NCI-H1105 (cell line): ENCODE measurements at places on chromosomes 7 and 10.

- no peak for DNase-seq
Observed at GRCh38 chr7:128215281-128215680, 25.8 kb upstream of the LEP start.

DNA sequence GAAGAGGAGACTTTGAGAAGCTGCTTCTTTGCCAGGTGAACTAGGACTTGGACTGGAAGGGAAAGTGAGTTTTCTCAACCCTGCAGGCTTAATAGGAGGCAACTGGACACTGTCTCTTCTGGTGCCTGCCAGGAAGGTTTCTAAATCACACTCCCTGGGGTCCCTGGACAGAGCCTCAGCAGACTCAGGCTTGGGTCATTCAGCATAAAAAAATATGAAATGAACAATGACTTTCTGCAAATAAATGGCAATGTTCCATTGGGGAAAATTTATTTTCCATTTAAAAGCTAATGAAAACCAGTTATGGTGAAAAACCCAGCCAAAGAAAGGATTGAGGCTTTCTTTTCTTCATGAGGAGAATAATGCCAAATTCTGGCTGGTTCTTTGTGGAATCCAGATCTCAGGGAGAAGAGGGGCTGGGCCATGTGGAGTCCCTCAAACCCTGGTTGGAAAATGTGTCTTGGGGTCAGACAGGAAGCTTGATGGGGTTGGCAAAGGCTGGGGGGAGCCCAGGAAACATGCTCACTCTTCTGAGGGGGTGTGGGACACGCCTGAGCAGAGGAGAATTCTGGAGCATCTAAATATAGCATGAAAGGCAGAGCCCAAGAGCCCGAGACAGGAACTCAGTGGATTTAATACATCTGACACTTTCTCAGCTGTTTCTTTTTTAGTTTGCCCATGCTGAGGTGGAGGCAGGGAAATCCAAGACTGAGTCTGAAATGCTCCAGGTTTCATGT, 65.2 kb upstream of the EMX2 start:
- no peak for DNase-seq

DNA sequence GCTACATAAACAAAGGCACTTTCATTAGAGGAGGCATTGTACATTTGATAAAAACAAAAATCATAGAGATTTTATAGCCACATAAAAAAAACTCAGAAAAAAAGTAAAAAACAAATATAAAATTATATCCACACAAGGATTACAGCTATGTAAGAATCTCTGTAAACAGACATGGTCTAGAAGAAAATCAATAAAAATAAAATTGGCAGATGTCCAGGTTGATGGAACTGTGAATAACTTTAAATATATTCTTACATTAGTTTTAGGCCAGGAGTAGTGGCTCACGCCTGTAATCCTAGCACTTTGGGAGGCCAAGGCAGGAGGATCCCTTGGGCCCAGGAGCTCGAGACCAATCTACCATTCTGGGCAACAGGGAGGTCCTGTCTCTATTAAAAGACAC, 19.2 kb downstream of the SLC35B4 start:
- no peak for DNase-seq

GRCh38 chr10:98384531-98385133, 30.4 kb downstream of the PYROXD2 start:
- no peak for DNase-seq

DNA sequence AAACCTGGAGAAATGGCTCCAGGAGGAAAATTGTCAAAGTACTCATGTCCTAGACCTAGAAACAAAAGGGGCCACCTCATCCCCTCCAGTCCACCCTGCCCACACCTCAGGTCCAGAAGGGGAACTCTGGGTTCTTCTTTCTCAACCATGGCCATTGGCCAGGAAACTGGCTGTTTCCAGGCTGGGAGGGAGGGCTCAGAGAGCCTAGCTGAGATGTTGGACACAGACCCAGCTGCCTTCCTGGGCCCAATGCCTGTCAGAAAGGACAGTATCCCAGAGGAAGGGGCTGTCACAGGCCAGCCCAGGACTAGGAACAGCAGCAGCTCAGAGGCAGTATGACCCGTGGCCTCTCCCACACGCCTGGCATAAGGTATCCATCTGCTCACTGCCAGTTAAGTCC, 9.6 kb downstream of the GRID1 start:
- no peak for DNase-seq

DNA sequence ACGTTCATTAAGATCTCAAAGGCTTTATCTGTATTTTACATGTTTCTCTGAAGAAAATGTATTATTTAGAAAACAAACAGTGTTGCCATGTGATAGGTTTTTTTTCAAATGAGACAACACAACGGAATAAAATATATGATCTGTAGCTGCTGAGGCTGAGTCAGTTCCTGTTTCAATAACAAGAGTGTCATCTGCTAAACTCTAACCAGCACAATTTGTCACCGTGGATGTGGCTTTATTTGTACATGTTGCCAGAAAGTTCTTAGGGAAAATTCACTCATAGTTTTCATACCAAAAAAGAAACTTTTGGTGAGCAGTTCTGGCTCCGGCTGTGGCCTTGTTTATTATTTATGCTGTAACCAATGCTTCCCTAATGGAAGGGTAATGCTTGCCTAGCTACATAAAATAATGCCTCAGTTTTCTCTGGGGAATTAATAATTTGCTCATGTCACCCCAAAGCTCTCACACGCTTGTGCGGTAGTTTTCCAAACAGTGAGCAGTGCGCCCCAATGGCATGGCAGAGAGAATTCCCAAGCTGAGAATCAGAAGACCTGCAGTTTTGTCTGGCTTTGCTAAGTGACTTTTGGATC, 20.3 kb upstream of the KLF6 start:
- DNase-seq, result no peak

DNA sequence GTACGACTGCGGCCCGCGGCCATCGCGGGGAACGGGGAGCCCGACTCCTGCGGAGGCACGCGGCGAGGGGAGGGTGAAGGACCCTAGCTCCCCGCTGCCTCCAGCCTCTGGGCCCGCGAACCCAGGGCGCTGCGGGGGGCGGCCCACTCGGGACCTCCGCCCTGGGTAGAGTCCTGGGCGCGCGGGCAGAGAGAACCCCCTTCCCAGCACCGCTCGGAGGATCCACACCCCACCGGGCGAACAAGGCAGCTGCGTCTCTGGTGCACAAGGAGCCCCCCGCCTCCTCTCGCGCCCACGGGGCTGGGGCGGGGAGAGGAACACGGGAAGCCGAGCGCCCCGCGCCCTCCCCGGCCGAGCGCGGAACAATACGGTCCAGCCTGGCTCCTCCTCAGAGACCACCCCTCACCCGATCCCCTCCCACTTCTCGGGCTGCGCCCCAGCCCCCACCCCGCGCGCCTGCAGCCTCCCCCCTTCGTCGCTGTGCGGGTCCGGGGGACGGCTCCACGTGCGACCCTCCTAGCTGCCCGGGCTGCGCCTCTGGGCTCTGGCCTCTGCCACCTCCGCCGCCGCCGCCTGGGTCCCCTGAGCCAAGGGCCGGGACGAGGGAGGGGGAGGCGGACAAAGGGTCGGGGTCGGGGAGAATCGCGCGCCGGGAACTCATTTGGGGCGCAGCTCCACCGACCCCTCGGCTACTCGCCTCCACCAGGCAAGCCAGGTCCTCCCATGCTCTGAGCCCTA, at the start of gene WDR86:
Gene WDR86, minus strand, starts transcription at position 372 of the 738 bp plus-strand sequence. CDS start 449 bp downstream, outside the sequence.
- DNase-seq, result no peak

DNA sequence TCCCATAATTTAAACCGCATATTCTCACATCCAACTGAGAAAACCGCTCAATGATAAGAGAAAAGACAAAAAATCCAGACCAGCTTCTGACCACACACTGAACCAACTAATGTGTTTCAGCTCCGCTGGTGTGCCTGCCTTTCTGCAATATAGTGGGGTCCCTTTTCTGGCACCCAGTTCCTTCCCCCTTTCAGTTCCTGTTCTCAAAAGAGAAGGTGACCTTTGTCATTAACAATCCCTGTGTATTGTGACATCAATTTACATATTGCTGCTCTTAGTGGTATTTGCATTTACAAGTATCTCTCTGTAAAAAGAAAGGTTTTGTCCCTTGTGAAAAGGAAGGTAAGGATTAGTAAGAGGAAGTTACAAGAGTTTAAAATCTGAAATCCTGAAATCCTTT, 1.4 kb downstream of the PPP1R17 start:
- DNase-seq, result no peak

DNA sequence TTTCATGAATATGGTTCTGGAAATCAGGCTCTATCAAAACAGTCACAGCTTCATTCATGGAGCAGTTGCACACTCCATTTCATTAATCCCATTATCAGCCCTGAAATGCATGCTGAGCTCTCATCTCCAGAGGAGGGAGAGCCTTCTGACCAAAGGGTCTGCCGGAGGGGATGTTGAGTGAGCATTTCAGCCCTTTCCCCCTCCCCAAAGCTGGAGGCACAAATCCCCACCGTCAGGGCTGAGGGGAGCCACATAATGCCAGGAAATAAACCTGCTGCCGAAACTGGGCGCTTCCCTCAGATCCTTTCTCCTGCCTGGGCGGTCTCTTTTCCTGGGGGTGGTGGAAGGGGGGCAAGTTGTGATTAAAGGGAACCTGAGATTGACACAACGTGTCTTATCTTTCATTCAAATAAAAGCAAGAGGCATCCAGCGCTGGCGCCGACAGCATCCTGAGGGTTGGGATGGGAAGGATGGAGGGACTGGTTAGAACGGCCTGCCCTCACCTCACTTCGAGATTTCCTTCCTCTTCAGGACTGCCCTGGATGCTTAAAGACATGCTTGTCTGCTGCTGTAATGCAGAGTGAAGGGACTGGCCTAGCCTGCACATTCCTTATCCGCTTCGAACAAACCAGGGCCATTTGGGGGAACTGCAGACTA, 71.6 kb downstream of the TLL2 start:
- no peak for DNase-seq

GRCh38 chr7:44176486-44176885, 12.8 kb downstream of the GCK start:
- no peak for DNase-seq

DNA sequence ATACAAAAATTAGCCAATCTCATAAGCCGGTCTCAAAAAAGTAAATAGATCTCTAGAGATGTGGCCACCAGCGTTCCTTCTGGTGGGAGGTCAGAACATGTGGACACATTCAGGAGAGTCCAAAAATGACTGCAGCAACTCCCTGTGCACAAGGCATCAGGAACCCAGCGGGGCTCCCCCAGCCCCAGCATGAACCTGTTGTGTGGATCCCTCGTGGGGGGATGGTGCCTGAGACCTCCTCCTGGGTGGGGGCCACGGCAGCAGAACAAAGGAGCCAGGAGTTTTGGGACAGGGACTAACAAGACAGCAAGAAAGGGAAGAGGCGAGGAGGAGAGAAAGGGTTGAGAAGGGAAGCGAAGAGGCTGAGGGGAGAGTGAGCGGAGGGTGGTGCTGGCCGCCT, 121.8 kb downstream of the WDR37 start:
- DNase-seq, result no peak

DNA sequence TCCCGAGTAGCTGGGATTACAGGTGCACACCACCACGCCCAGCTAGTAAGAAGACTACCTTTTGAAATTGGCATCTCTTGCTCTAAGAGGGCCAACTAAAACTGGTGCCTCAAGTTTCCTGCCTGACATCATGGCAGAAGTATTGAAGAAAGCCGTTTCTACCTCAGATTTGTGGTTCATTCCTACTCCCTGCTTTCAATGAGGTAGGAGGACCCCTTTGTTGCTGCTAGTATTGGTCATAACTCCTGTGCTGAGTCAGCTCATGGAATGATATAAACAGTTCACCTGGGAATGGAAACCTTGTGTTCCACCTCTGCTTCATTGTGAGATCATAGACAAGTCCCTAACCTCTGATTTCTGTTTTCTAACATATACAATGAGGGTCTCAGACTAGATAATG, 82.8 kb downstream of the CDK6 start:
- no peak for DNase-seq

DNA sequence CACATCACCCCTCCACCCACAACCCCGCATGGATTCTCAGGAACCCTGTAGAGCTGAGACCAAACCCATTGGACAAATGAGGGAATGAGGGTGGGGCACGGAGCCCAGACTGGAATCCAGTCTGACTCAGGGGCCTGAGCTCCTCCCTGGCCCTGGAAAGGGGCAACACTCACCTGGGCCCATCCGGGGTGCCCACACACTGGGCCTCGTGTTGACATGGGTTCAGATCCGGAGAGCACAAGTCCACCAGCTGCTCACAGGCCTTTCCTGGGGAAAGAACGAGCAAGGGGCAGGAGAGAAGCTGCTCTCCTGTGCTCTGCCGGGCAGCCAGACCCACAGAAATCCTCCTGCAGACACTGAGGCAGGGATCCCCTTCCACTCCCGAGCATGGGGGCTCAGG, 172.2 kb downstream of the SLIT1 start:
- DNase-seq, result no peak

- no peak for DNase-seq
Observed at GRCh38 chr7:105905209-105905909, 29.0 kb upstream of the ATXN7L1 start.
